ENCODE measurements at places on chromosomes 3 and 15.

- H3K27ac ChIP-seq, result peak overlapping the region; percentile 98
- DNase-seq, result peak; percentile 48
Observed at GRCh38 chr3:29695643-29696198, 414.9 kb downstream of the RBMS3 start.

DNA sequence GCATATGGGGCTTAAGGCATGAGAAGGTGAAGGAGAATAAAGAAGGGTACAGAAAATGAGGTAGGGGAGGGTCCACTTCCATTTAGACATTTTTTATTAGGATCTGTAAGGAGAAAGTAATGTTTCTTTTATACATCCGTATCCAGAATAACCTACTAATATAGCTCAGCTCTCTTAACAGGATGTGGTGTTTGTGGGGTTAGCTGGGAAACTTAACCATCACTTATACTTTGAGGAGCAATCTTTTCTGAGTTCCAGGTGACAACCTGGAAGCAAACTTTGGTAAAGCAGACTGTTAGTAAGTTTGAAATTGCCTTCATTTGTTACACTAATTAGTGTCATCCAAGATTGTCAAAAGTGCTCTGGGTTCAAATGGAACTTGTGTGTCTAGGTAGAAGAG is 36.6 kb downstream of the BUB1B start:
- no peak overlapping the region for H3K4me3 ChIP-seq
- H3K4me1 ChIP-seq, result no peaks in the 10 kb centered on the region
- H3K27me3 ChIP-seq, result no peaks in the 10 kb centered on the region
- peaks cover 11% of the 10 kb centered on the region for H3K36me3 ChIP-seq
- H3K27ac ChIP-seq, result no peak overlapping the region
- DNase-seq, result no peak

GRCh38 chr3:25910997-25911396 is 121.1 kb downstream of the OXSM start:
- H3K36me3 ChIP-seq, result no peaks in the 10 kb centered on the region
- DNase-seq, result no peak
- H3K27me3 ChIP-seq, result no peaks in the 10 kb centered on the region
- H3K4me1 ChIP-seq, result no peaks in the 10 kb centered on the region
- H3K4me3 ChIP-seq, result no peak overlapping the region

DNA sequence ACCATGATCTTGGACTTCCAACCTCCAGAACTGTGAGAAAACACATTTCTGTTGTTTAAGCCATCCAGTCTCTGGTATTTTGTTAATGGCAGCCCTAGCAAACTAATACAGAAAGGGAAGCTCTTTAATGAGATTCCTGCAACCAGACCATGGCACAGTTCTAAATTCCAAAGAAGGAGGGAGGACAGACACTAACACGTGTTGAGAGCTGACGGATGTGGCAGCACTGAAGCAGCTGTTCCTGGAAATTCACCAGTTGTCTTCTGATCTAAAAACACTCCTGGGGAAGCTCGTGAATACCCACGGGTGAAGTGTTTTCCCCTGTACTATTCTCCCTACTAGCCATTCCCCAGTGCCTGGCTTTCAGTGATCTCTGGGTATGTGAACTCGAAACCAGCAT is 56.7 kb downstream of the RPL22L1 start:
- DNase-seq, result no peak
- no peaks in the 10 kb centered on the region for H3K27me3 ChIP-seq
- H3K36me3 ChIP-seq, result no peaks in the 10 kb centered on the region
- H3K4me3 ChIP-seq, result no peak overlapping the region
- peaks cover 28% of the 10 kb centered on the region for H3K4me1 ChIP-seq
- no peak overlapping the region for H3K27ac ChIP-seq

- H3K4me3 ChIP-seq, result no peak overlapping the region
- no peak for DNase-seq
- H3K36me3 ChIP-seq, result no peaks in the 10 kb centered on the region
- peaks cover 10% of the 10 kb centered on the region for H3K4me1 ChIP-seq
- H3K27me3 ChIP-seq, result peaks cover 67% of the 10 kb centered on the region
Observed at GRCh38 chr3:64441861-64442260, 216.6 kb upstream of the PRICKLE2 start.
